ENCODE measurements at places on chromosomes 6 and 20.

- no peak for DNase-seq
Observed at GRCh38 chr6:137795501-137795900, 71.6 kb upstream of the TNFAIP3 start.

DNA sequence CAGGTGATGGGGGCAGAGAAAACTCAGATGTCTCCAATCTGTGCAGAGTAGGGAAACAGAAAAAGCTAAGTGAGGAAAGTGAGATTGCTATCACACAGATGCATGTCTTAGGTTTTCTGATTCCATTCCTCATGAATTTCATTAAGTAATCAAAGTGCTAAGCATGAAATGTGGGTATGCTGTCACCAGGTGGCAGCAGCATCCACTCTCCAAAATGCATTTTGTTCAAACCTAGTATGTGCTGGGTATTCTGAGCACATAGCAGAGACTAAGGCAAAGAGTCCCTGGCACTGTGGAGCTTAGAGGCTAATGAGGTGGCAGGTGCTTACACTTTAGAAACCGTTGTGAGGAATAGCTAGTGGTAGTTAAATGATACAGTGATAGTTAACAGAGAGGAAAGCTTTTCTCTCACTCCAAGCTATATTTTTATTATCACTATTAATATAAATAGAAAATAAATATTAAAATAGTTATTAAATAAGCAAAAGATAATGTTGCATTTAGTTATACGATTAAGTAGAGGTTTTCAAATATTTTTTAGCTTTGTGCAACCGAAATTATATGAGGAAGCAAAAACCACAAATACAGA, 179.5 kb downstream of the CDH26 start:
- no peak for DNase-seq

GRCh38 chr20:38644588-38645260, 43.1 kb downstream of the ARHGAP40 start:
- no peak for DNase-seq

DNA sequence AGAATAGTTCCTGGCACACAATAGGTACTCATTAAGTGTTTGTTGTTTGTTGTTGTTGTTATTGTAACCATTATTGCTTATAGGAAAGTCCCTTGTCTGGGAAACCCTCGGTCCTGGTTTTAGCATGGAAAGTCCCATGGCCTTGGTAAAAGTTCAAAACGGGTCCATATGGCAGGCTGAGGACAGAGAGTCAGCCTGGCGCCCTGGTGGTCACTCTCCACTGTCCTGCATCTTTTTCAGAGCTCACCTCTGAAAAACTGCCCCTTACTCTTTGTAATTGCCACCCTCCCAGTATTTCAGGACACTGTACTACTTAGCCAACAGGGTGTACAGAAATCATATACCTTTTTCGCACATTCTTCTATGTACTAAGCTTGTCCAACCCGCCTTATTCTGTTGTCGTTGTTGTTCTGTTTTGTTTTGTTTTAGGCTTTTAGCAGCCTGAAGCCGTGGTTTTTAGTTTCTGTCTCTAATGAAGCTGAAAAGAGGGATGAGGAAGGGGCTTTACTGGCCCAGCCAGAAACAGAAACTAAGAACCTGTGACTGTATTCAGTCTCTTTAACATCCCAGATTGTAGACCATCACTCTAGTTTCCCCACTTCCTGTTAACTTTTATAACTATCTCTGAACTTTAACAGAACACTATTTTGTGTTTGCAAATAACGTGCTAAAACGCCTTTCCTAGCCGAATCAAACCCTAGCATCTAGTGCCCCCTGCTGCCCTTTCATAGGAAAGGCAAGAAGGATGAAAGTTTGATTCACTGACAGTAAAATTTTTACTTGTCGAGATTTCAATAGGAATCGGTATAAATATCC, 7.6 kb upstream of the TMEM14A start:
- DNase-seq: peak; percentile 51

- no peak for DNase-seq
Observed at GRCh38 chr6:43436577-43437282, 9.4 kb downstream of the ABCC10 start.

- DNase-seq: no peak
Observed at GRCh38 chr6:142118925-142119324, 13.8 kb upstream of the GJE1 start.

GRCh38 chr6:135870722-135871121, 19.2 kb downstream of the PDE7B start:
- DNase-seq: no peak

DNA sequence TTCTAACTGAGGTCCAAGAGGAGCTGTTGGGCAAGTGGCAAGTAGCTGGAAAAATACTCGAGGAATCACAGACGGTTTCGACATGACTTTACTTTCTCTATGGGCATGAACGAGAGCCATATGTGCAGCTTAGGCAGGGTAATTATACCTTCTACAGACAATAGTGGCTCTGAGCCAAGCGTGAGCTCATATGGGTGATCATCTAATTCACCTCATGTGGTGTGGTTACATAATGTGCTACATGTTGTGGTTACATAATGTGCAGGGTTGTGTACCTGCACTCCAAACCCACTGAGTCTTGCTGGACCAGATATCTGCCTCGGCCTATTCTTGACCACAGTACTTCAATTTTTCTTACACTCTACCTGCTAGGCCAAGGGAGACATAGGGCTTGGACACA, 771.7 kb upstream of the EYS start:
- no peak for DNase-seq

- no peak for DNase-seq
Observed at GRCh38 chr20:41350408-41350962, 9.9 kb downstream of the LPIN3 start.

GRCh38 chr6:37630281-37630799, 67.3 kb downstream of the MDGA1 start:
- no peak for DNase-seq

GRCh38 chr20:60074276-60074675, 116.1 kb downstream of the CDH26 start:
- DNase-seq: no peak

DNA sequence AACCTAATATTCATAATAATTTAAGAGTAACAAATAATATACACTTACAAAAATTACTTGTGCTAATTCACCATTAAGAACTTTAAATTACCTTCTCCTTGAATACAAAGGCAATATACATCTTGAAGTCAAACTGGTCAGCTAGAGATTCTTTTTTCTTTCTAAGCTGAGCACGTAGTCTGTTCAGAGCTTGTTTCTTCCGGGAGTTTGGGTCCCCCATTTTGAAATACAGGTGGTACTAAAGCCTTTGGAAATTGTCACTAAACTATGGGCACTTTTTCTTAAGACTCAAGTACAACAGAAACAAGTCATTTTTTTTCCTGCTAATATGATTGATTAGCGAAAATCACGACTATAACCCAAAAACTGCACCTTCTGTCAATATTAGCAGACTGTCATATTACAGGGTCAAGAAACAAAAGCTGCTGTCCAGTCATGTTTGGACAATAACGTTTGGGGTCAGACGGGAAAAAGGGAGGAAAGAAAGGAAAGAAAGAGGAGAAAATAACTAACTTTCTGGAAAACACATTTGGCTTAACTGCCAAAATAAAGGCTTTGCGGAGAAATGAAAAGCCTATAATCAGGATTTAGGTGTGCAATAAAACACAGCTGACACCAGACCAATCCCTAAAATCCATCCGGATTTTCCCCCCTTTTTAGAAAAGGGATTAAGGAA, 367 bp downstream of the C6orf62 start:
- DNase-seq: no peak

- no peak for DNase-seq
Observed at GRCh38 chr20:10239954-10240353, 21.3 kb downstream of the SNAP25 start.

Data from T-helper 2 cell treated with Interferon-gamma antibody and Interleukin-4, amounts not matched to agents 5 μg/mL and 100 μg/mL, for 36 hours (primary cell).